M059J (cell line): ENCODE measurements at places on chromosomes 6 and 20. TPM values are rescaled to one million over a fixed set of nuclear protein-coding genes. Genes with fewer than 3 reads are reported as not detected.

- DNase-seq = no peak
Observed at GRCh38 chr6:155399062-155399744, 56.4 kb downstream of the NOX3 start.

DNA sequence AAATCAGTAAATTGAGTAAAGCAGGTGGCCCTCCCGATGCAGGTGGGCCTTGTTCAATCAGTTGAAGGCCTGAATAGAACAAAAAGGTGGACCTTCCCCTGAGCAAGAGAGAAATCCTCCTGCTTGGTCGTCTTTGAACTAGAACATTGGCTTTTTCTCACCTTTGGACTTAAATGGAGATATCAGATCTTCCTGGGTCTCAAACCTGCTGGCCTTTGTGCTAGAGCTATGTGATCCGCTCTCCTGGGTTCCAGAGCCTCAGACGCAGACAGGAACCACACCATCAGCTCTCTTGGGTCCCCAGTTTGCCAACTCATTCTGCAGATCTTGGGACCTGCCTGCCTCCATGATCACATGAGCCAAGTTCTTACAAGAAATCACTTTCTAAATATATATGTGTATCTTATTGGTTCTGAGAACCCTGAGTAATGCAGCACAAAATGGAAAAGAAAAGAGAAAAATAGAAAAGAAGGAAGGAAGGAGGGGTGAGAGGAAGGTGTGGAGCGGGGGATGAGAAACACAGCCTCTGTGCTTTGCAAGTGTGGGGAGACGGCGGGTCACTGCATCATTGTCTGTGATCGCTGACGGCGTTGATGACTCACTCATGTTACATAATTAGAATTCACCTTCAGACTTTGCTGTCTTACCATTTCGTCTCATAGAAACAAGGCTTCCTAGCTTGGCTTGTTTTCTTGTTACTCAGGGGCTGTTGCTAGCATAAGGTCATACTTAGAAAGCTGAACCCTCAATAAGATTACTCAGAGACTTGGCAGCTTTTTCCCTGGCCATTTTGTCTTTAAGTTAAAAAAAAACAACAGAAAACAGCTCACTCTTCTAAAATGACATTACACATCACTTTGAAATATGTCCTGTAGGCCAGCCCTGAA lies 85.7 kb upstream of the NEDD9 start:
- DNase-seq = peak; percentile 100

DNA sequence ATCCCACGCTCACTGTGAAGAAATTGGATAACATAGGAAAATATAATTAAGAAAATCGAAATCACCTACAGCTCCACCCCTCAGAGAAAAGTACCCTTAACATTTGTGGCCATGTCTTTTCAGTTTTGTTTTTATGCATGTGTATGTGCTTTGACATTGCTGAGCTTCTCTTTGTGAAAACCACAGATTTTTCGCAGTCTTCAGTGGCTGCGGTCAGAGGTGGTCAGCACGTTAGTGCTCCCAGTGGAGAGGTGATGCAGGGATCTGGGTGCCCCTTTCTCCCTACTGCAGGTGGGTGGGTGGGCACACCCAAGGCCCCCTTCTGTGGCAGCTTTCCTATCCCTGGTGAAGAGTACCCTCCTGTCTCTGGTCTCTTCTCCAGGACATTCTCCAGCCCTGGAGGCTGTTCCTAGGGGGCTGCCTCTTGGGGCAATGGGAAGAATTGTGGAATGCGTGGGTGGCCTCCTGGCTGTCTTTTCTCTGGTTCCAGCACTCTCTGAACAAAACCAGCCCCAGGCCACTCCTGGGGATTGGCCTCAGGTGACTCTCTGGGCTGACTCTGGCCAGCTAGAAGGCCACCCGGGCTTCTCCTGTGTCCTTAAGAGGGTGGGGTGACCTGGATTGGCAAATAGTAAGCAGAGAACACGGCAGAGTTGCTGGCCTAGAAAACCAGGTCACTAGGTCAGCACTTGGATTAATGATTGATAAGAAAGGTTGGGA lies 49.8 kb upstream of the FANCE start:
- DNase-seq = no peak

GRCh38 chr6:137416376-137417109 lies 77.7 kb downstream of the OLIG3 start:
- DNase-seq = peak; percentile 25

DNA sequence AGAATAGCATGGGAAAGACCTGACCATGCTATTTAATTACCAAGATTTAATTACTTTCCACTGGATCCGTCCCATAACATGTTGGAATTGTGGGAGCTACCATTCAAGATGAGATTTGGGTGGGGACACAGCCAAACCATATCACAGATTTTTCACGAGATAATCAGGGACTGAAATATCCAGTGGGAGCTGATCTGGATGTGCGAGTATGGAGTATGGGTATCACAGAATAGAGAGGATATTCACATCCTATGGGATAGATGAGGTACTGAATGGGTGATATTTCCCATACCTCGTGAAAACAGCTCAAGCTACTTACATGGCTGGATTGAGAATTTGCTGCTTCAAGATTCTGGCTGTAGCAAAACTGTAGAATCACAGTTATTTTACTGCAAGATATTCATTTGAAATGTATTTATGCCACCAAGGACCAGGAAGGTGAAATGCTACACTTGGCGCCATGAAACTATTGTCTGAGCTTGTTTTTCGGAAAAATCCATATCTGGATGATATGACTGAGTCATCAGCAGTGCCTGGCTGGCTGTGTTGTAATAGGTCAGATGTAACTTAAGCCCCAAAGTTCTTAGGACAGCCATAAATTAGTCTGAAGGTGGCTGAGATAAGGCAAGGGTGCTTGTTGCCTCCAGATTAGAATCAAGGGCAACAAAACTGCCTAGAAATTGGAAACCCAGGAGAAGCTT lies 29.8 kb downstream of the KCNS1 start:
- DNase-seq = peak; percentile 59

GRCh38 chr6:97215157-97215769 lies 67.8 kb downstream of the MMS22L start:
- DNase-seq = peak; percentile 27

Gene ZNF343
- 10.1 and 16.4 TPM in 2 replicates for total RNA-seq

GRCh38 chr20:33007376-33008335 lies at the start of gene BPIFB2:
Gene BPIFB2 (plus strand): TSS chr20:33007704. CDS start chr20:33008575, 871 bp downstream.
- peak; percentile 12 for DNase-seq

Gene ZNF217
- 22.8 and 46.7 TPM in 2 replicates for total RNA-seq
